ENCODE measurements at places on chromosomes 2 and 18. TPM values are rescaled to one million over a fixed set of nuclear protein-coding genes. Genes with fewer than 3 reads are reported as not detected.

Gene ITM2C
- 13.5 TPM for total RNA-seq

Gene ALKAL2
- total RNA-seq, result not detected

Gene LIMS3
- total RNA-seq, result 2.5 TPM

Gene KCNE4
- not detected for total RNA-seq

Gene TEKT4
- total RNA-seq, result not detected
